HFFc6 (cell line): ENCODE measurements at places on chromosomes 13 and 19. TPM values are rescaled to one million over a fixed set of nuclear protein-coding genes. Genes with fewer than 3 reads are reported as not detected.

The NLRP11 gene
- 0.05 TPM in 1 of 3 replicates, not detected in the others for total RNA-seq

The DMKN gene
- not detected in 3 replicates for total RNA-seq

GRCh38 chr13:99956473-99957349, 14.9 kb downstream of the ZIC5 start:
- DNase-seq = no peak

DNA sequence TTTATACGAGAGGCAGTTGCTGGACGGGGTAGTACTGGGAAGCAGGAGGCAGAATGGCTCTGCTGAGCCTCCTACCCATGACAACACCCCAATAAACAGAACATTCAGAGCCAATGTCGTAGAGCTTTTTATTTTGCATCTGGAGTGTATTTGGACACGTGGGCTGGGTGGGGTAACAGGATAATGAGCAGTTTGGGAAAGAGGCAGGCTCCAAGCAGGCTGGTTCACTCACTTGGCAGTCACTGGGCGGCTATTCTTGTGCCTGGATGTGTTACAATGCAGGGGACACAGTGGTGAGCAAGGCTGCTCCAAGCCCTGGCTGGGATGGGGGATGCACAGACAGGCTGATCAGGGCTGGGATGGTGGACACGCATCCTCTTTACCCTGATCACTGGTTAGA, 9.5 kb downstream of the ACTMAP start:
- peak; percentile 43 for DNase-seq

The IFNL1 gene
- total RNA-seq = not detected in 2 replicates

The ZMYM2 gene
- total RNA-seq = 26.5 to 29.8 TPM (median 28.1 TPM) in 3 replicates
